ENCODE measurements at places on chromosomes 13 and 19.

DNA sequence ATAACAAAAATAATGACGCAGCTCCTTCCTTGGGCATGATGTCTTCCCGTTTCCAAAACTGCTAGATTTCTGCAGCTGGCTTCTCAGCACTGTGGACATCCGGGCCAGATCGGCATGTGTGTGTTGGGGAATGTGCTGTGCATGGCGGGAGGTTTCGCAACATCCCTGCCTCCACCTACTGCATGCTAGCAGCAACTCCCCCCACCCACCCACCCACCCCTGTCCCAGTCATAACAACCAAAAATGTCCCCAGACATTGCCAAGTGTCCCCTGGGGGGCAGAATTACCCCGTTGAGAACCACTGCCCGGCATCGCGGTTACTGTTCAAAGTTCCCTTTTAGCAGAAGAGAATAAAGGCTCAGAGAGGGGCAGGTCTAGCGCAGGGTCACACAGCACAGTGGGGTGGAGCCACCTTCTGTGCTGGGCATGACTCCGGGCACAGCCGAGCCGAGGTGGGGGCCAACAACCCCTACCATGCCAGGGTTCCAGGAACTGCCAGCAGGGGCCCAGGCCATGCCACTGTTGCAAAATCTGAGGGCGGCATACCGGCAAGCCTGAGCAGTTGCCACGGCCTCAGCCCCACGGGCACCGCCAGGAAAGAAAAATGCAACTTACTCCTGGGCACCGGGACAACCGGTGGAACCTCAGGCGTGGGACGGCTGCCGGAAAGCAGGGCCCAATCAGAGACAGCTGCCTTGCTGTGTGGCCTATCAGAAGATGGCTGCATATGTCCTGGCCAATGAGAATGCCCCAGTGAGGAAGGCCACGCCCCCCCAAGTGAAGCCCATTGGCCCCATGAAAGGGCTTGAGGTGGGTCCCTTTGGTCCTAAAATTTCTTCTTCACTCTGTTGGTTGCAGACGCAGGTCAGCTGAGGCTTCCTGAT is 22.5 kb upstream of the NFIC start:
- peak; percentile 33 for DNase-seq

- no peak for DNase-seq
Measured at GRCh38 chr19:18507021-18507726, 14.7 kb downstream of the ELL start.

- DNase-seq, result no peak
Measured at GRCh38 chr19:35327642-35328041, 1.3 kb upstream of the CD22 start.

DNA sequence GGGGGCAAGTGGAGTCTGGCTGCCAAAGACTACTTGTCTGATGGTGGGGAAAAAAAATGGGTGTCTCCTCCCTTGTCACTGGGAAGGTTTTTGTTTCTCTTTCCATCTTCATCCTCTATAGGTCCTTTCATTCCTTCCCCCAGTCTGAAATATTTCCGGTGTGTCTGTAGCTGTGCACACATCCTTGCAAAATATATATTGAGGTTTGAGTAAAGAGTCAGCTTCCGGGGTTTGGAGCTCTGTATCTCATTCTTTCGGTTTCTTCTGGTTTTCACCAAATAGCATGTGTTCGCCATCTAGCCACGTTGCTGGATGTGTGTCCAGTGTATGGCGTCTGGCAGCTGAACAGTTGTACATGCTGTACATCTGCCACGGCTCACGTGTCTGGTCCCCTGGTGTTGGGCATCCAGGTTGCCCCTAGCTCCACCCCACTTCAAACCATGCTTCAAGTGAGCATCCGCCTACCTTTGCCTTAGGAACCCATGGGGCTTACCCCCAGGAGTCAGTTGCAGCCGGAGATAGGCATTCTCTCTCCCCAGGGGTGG is 142.2 kb downstream of the SIPA1L3 start:
- no peak for DNase-seq

DNA sequence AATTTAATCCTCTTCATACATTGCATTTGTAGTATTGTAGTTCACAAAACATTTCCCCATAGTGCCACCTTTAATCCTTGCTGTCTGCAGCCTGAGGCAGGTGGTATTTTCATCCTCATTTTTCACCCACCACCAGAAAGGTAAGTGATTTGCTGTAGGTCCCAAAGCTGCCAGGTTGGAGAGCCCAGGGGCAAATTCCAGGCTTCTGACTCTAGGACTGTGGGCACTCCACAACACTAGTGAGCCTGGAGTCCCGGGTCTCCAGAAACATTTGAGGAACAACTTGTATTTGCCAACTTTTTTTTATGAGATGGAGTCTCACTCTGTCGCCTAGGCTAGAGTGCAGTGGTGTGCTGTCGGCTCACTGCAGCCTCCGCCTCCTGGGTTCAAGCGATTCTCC is 6.2 kb downstream of the ILF3 start:
- DNase-seq, result no peak

DNA sequence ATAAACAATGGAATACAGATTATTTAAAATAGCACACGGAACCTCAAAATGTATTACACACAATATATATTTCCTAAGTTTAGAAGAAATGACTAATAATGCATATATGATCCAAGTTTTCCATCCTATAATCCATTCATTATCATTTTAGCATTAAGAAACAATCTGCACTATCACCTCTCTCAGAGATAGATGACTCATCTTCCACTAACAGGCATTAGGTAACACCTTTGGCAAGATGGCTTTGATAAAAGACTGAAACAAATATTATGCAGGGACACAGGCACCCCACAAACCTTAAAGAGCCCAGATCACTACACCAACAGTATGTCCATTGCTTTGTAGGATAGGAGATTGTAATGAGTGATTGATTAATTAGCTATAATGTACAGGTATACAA is 4.1 kb downstream of the ENOX1 start:
- no peak for DNase-seq

GRCh38 chr19:16899566-16900075 is 10.8 kb downstream of the F2RL3 start:
- DNase-seq, result no peak

- DNase-seq, result no peak
Measured at GRCh38 chr13:21045100-21045499, 16.3 kb downstream of the LATS2 start.

DNA sequence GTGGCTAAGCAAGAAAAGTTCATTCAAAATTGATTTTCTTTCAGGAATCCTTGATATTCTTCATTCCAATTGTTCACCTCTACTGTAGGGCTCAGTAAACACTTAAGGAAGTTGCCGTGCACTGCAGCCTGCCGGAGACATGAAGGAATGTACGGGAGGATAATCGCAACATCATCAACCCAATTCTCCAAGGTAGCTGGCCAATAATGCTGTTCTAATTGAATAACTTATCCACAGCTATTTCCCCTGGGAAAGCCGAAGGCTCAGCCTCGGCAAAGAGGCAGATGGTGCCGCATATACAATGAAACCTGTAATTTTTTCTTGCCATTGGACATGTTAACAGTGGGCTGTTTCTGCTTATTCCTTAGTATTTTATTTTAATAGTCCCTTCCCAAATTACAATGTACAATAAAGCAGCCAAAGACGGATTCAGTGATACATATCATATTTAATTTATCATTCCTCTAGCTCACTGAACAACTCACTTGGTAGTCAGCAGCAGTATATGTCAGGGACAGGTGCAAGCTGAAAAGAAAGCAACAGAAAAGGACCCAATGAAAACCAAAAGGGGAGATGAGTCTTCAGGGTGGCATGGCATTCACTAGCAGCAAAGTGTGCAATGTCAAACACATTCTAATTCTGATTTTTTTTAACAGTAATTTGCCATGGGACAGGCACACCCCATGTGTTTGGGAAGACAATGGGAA is 420.5 kb upstream of the KLF12 start:
- DNase-seq, result no peak

- DNase-seq, result peak; percentile 23
Measured at GRCh38 chr19:11125994-11126685, 29.4 kb downstream of the SPC24 start.

GRCh38 chr13:30934803-30935202 is 2.3 kb downstream of the TEX26 start:
- no peak for DNase-seq

DNA sequence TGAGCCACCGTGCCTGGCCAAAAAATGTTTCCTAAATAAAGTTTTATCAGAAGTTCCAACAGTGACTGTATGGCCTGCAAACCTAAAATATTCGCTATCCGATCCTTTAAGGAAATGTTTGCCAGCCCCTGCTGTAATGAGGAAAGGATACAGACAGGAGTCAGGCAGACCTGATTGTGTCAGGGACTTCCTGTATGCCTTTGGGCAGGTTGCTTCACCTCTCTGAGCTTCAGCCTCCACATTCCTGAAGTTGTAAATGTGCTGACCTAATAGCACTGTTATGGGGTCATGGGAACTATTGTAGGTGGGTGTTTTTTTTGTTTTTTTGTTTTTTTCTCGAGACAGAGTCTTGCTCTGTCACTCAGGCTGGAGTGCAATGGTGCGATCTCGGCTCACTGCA is 6.2 kb downstream of the ABHD8 start:
- no peak for DNase-seq

DNA sequence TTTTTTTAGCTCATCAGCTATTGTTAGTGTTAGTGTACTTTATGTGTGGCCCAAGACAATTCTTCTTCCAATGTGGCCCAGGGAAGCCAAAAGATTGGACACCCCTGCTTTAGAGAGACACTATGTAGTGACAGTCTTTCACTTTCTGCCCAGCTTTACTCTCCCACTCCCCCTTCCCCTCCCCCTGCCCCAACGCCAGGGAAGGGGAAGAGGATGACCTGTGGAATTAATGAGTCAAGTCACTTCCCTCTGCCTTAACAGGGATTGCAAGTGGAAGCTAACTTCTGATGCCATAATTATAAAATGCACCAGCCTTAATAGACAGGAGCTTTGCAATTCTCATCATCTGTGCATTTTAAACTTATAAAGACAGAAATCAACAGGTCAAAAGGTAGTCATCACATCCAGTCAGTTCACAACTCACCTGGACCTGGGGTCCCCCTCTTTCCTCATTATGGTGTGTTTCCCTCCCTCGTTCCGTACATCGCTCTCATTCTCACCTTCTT is 1.6 kb downstream of the ZNF415 start:
- DNase-seq, result no peak

DNA sequence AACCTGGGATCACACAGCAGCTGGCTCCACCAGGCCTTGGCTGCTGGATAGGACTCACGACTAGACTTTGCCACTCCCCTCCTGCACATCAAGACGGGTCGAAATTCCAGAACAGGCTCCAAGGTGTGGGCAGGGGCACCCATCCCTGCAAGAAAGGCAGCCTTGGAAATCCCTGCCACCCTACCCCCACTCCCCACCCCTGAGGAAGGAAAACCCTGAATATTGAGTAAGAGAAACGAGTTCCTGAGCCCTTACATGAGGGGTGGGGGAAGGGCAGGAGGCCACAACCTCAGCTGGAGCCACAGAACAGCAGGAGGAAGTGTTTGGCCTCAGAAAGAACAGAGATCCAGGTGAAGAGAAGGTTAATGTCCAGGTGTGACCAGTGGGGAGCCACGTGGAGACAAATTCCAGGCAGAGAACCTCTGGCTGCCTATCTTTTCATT is 20.1 kb downstream of the DEDD2 start:
- no peak for DNase-seq

DNA sequence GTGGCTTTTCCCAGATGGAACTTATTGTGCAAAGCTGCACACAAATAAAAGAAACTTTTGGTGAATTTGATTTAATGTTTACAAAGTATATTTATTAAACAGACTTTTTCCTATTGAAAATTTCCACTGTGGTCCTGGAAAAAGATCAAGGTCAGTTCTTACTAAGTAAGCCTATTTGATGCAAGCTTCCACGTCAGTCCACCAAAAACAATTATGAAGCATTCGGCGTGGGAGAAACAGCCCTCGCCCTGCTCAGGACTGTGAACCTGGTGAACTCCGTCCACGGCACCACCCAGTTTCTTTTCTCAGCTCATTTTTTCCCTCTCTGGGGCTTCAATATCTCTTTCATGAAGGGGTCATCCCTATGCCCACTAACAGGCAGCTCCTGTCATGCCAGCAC is 149.8 kb downstream of the EFNB2 start:
- no peak for DNase-seq

- DNase-seq, result no peak
Measured at GRCh38 chr19:55536366-55536765, 567 bp downstream of the SBK2 start.

- no peak for DNase-seq
Measured at GRCh38 chr13:66657165-66657881, 572.8 kb downstream of the PCDH9 start.

GRCh38 chr19:34259367-34260095 is 5.2 kb downstream of the GARRE1 start:
- no peak for DNase-seq

DNA sequence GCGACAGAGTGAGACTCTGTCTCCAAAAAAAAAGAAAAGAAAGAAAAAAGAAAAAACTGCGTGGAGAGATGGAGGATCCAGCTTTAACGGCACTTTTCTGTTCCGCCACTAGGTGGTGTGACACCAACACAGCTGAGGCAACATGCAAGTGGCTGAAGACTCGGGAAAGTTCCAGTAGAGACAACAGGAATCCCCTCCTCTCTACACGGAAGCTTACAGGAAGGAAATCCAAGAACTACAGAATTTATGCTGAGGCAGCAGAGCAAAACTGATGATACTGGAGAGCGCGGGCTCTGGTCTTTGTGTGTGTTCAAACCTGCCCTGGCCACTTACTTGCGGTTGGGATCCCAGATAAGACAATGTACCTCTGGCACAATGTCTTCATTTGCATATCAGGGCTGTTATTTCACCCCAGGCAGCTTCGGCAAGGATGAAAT is 9.9 kb downstream of the RANBP3 start:
- peak; percentile 72 for DNase-seq

DNA sequence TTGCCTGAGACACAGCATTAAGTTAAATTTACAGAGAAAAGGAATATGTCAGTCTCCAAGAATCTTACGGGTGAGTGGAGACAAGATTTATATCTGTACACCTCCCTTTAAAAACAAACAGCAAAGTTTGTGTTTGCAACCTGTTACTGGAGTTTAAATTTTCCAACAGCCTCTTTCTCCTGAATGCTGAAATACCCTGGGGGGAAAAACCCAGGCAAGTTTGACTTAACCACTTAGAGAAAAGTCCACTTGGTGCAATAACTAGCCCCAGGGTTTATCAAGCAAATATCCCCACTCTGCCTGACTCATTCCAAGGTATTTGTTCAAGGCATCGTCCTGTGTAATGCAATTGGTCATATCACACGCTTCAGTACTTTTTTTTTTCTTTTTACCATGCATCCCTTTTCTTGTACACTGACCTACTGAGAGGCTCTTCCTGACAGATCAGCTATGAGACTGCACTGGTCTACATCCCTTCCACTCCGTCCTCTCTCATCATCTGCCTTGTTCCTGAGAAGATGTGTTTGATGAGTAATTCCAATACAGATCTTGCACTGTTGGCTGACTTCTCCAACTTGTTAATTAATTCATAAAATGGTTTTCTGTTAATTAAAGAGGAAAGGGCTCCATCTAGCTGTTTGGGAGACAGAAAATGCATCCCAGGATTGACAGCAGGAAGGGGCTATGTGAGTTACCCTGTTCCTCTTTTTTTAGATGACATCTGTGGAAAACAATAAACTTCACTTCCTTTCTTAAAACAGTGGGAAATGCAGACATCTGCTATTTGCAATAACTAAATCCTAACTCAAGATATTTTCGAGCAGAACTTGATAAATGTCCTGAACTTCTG is 212.5 kb upstream of the IRS2 start:
- DNase-seq, result no peak
